Stimulated activated CD8-positive, alpha-beta memory T cell treated with anti-CD3 and anti-CD28 coated beads, Interleukin-15, amount 100 ng/mL, for 1 hour (primary cell): ENCODE measurements at places on chromosomes 11 and 22.

DNA sequence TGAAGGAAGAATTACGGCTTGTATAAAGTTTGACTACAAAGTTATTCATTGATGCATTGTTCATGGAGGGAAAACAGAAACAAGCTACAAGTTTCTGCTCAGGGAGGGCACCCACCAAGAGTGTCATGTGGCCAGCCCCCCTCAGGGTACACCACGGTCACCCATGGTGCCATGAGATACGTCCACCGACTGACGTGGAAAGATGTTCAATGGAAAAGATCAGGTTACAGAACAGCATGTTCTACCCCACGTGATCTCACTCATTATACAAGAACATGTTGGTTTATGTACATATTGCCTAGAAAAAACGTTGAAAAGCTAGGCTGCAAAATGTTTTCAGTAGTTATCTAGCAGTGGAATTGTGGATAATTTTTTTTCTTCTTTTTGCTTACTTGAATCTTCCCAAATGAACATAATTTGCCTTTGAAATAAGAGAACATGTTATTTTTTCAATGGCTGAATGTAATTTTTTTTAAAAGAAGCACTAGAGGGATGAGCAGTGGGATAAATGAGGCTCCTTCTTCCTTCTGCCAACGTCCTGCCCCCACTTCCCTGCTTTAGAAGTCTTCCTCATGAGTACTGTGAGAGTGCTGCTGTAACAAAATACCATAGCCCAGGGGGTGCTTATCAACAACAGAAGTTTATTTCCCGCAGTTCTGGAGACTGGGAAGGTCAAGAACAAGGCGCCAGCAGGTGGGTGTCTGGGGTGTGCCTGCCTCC is 22.5 kb downstream of the RCN1 start:
- DNase-seq = no peak

- no peak for DNase-seq
Observed at GRCh38 chr22:46031557-46031956, 54.6 kb upstream of the WNT7B start.

GRCh38 chr22:24441406-24442351 is 14.3 kb downstream of the ADORA2A start:
- no peak for DNase-seq

GRCh38 chr11:126791446-126791845 is 209.1 kb downstream of the KIRREL3 start:
- DNase-seq = no peak

GRCh38 chr22:21840236-21840823 is 27.1 kb downstream of the MAPK1 start:
- DNase-seq = no peak

DNA sequence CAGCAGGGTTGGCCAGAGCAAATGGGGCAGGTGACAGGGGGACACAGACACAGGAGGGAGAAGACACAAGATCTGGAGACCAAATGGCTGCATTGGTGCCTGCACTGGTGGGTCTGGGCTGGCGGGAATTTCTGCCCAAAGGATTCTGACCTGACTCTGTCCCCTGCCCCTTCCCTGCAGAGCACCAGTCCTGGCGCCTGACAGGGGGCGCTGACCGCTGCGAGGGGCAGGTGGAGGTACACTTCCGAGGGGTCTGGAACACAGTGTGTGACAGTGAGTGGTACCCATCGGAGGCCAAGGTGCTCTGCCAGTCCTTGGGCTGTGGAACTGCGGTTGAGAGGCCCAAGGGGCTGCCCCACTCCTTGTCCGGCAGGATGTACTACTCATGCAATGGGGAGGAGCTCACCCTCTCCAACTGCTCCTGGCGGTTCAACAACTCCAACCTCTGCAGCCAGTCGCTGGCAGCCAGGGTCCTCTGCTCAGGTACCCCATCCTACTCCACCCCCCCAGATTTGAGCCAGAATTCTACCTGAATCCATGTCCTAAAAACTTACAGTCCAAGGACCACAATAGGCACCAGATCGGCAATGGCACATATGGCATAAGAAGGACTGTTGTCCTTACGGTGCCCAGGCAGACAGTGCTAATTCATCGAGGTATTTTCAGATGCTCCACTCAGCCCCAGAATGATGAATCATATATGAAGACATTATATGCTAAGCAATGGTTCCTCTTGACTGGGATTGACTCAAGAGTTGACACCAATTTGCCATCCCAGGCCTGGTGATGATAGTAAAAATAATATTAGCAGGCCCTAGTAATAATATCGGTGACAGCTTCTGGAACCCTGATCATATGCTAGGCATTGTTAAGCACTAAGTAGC is 38.2 kb downstream of the CD6 start:
- DNase-seq = no peak

DNA sequence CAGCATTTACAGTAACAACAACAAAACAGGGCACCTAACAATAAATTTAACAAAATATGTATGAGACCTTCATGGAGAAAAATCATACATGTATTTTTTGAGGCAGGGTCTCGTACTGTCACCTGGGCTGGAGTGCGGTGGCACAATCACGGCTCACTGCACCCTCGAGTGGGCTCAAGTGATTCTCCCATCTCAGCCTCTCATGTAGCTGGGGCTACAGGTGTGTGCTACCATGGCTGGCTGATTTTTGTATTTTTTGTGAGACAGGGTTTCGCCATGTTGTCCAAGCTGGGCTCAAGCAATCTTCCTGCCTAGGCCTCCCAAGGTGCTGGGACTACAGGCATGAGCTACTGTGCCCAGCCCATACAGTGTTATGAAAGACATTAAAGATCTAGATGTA is 278.1 kb downstream of the SWAP70 start:
- DNase-seq = no peak

GRCh38 chr11:121890377-121890776 is 225.6 kb downstream of the BLID start:
- no peak for DNase-seq

GRCh38 chr11:117202386-117203068 is 3.4 kb downstream of the TAGLN start:
- no peak for DNase-seq

DNA sequence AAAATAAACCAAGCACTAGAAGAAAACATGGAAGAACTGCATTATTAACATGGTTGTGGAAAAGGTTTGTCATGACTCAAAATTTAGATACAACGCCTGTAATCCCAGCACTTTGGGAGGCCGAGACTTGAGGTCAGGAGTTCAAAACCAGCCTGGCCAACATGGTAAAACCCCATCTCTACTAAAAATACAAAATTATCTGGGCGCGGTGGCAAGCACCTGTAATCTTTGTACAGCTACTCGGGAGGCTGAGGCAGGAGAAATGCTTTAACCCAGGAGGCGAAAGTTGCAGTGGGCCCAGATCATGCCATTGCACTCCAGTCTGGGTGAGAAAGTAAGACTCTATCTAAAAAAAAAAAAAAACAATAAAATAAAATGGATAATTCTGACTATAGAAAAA is 23.7 kb downstream of the GNB1L start:
- DNase-seq = no peak

GRCh38 chr11:11583801-11584529 is 37.8 kb downstream of the GALNT18 start:
- no peak for DNase-seq

GRCh38 chr11:71067753-71068152 is 184.6 kb downstream of the SHANK2 start:
- DNase-seq = no peak

DNA sequence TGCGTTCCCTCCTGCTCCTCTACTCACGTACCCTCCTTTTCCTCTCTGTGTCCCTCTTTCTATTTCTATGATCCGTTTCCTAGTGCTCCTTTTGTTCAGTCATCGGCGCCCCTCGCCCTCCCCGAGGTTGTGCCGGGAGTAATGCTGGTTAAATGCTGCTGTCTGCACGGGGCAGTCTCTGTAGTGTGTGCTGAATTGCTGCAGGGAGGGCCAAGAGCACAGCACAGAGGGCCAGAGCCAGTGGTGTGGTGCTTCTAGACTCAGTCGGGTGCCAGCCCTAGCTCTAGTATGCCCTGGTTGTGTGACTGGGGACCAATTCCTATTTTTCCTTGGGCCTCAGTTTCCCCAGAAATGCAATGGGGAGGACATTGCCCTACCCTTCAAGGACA is 98.3 kb downstream of the PKNOX2 start:
- no peak for DNase-seq

DNA sequence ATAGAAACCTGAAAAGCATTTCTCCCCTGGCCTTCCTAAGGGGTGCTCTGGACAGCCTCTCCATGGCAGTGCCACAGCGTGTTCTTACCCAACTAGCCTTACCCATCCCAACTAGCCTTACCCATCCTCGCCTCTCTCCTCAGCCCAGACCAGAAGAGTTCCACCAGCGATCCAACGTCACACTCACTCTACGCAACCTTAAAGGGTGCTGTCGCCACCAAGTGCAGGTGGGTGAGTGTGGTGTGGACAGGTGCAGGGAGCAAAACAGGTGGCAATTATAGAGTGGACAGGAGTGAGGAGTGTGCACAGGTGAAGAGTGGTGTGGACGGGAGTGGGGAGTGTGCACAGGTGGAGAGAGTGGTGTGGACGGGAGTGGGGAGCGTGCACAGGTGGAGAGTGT is 17.8 kb downstream of the TMEM121B start:
- DNase-seq = no peak

DNA sequence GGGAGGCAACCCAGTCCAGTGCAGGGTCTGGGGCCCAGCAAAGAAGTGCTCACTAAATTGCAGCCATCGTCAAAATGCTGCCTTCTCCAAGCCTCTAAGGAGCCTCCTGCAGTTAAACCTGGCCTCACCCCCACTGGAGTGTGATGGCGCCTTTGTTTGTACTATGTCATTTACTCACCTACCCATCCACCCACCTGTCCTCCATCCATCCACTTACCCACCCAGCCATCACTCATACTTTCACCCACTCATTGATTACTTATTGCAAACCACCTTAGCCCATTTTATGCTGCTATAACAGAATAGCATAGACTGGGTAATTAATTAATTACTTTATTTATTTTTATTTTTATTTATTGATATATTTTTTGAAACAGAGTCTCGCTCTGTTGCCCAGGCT is 28.8 kb upstream of the PPFIA1 start:
- DNase-seq = no peak

GRCh38 chr11:40133498-40133897 is 1326.0 kb downstream of the LRRC4C start:
- DNase-seq = no peak

- DNase-seq = no peak
Observed at GRCh38 chr11:2300290-2300935, 1.3 kb downstream of the C11orf21 start.

- no peak for DNase-seq
Observed at GRCh38 chr11:57344826-57345225, 6.7 kb downstream of the P2RX3 start.

- no peak for DNase-seq
Observed at GRCh38 chr22:23182309-23183060, 2.2 kb downstream of the BCR start.

GRCh38 chr11:10918698-10919097 is 60.8 kb upstream of the ZBED5 start:
- no peak for DNase-seq

DNA sequence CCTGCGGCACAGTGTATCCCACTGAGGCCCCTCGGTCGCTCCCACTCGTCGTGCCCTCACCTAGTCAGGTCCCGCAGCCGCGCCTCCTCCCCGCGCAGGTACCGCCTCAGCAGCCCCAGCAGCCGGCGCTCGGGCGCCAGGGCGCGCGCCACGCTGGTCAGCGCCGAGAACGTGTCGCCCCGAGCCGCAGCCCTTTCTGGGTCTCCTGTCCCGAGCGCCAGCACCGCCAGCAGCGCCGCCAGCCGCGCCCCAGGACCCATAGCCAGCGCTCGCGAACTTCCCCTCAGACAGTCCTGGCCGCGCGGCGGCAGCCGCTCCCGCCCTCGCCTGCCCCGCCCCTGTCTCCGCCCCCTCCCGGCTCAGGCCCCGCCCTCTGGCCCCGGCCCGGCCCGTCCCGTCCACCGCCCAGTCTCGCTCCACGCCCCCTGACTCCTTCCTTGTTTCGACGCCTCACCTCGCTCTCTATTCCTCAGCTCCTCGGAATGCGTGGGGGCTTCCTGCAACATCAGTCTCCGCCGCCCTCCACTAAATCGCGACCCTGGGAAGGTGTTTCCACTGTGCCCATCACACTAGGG is at the start of gene P4HA3:
P4HA3 (minus strand) TSS at position 289 of the 575 bp plus-strand sequence; CDS start at position 260, 29 bp downstream.
- peak; percentile 4 for DNase-seq

DNA sequence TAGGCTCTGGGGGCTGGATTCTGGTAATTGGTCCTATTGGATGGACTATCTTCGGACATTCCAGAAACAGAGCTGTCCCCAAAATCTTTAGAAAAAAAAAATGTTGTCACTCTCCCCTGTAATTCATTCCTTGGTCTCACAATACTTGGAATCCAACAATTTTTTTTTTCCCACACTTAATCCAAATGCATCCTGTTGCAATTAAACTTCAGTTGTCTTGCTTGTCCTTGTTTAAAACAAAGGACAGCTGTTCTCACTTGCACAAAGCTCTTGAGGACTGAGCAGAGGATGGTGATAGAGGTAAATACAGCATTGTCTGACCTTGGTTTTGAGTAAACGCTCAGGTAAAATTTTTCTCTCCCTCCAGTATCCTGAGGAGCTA is 75.3 kb downstream of the SC5D start:
- DNase-seq = no peak

DNA sequence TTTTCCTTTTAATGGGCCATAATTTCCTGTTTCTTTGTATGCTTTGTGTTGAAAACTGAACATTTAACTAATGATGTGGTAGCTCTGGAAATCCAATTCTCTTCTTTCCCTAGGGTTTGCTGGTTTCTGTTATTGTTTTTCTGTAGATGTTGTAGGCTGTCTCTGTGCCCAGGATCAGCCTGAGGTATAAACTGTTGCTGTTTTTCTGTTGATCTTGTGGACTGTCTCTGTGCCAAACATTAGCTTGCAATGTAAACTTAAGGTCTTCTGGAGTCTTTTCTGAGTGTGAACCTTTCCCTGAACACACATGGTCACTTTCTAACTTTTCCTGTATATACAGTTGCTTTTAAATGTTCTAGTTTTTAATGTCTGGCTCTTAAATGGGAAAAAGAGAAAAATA is 5.9 kb upstream of the TSKU start:
- no peak for DNase-seq

DNA sequence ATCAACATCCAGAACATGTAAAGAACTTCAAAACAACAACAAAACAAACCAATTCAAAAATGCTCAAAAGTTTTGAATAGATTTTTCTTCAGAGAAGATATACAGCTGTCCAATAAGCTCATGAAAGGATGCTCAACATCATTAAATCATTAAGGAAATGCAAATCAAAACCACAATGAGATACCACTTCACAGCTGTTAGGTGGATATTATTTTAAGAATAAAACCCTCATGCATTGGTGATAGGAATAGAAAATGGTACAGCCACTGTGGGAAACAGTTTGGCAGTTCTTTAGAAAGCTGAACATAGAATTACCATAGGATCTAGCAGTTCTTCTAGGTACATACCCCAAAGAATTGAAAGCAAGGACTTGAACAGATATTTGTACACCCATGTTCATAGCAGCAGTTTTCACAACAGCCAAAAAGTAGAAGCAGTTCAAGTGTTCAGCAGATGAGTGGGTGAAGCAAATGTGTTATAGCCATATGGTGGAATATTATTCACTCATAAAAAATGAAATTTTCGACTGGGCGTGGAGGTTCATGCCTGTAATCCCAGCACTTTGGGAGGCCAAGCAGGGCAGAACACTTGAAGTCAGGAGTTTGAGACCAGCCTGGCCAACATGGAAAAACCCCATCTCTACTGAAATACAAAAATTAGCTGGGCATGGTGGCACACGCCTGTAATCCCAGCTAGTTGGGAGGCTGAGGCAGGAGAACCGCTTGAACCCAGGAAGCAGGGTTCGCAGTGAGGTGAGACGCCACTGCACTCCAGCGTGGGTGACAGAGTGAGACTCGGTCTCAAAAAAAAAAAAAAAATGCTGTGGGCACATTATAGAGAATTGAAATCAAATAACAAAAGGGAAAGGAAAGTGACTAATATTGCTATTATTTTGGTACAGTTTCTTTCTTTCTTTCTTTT is 42.9 kb downstream of the CBL start:
- DNase-seq = no peak
